Calu3 (cell line): ENCODE measurements at places on chromosomes 16 and 17.

DNA sequence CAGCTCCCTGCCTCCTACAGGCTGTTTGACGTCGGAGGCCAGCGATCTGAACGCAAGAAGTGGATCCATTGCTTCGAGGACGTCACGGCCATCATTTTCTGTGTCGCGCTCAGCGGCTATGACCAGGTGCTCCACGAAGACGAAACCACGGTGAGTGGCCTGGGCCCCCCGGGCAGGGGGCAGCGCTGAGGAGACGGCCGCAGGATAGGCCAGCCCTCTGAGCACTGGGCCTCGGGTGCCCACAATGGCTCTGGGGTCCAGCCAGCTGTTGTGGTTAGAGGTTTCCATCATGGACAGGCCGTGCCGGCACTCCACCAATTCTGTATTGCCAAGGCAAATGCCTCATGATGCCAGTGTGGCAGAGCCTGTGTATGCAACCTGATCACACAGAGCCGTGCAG lies 88.6 kb downstream of the AMFR start:
- H3K4me1 ChIP-seq: no peaks in the 10 kb centered on the region
- peaks cover 28% of the 10 kb centered on the region for H3K27me3 ChIP-seq
- no peak overlapping the region for H3K27ac ChIP-seq
- H3K36me3 ChIP-seq: no peaks in the 10 kb centered on the region
- DNase-seq: no peak

- no peak overlapping the region for H3K4me3 ChIP-seq
- H3K36me3 ChIP-seq: peaks cover 22% of the 10 kb centered on the region
- no peaks in the 10 kb centered on the region for H3K4me1 ChIP-seq
- H3K27me3 ChIP-seq: no peaks in the 10 kb centered on the region
- H3K27ac ChIP-seq: no peak overlapping the region
Observed at GRCh38 chr16:88700322-88700635, 5.9 kb downstream of the RNF166 start.

- no peak for DNase-seq
- no peak overlapping the region for H3K27ac ChIP-seq
- no peaks in the 10 kb centered on the region for H3K4me1 ChIP-seq
- H3K36me3 ChIP-seq: peaks cover 3% of the 10 kb centered on the region
- no peak overlapping the region for H3K4me3 ChIP-seq
- H3K27me3 ChIP-seq: no peaks in the 10 kb centered on the region
Observed at GRCh38 chr17:17525956-17526355, 29.8 kb upstream of the RASD1 start.

- no peaks in the 10 kb centered on the region for H3K27me3 ChIP-seq
- H3K27ac ChIP-seq: peak overlapping the region; percentile 29
- H3K4me1 ChIP-seq: peaks cover 40% of the 10 kb centered on the region
- H3K4me3 ChIP-seq: peak overlapping the region; percentile 72
- peak; percentile 91 for DNase-seq
- peaks cover 40% of the 10 kb centered on the region for H3K36me3 ChIP-seq
Observed at GRCh38 chr16:67177743-67178699, 5.7 kb downstream of the MATCAP1 start.

DNA sequence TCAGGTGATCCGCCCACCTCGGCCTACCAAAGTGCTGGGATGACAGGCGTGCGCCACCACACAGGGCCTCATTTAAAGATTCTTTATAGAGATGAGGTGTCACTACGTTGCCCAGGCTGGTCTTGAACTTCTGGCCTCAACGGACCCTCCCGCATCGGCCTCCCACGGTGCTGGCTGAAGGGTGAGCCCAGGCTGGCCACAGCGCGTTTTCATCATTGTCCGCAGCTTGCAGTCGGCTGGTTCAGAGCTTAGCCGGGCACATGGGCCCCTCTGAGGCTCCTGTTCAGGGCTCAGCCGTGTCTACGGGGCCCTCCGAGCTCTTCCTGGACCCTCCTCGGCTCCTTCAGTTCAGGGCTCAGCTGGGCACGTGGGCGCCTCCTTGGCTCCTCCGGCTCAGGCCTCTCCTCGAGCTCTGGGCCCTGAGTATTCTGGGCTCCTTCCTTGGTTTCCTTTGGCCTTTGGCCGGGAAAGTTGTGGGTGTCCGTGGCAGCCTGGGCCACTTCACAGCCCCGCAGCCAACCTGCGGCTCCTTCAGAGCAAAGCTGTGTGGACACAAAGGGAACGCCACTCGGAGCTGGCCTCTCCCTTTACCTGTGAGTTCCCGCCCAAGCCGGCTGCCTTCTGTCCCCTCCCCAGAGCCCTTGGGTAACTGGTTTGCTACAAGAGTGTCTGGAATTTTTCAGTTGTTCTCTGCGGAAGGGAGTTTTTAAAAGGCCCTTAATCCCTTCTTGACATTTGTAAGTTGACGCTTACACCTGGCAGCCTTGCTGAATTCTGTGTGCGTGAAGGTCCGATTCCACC lies 1.2 kb upstream of the MSLN start:
- DNase-seq: no peak
- H3K4me1 ChIP-seq: peaks cover 23% of the 10 kb centered on the region
- H3K27me3 ChIP-seq: peaks cover 54% of the 10 kb centered on the region
- no peak overlapping the region for H3K4me3 ChIP-seq
- peaks cover 5% of the 10 kb centered on the region for H3K36me3 ChIP-seq
- H3K27ac ChIP-seq: no peak overlapping the region
